ENCODE measurements at places on chromosomes 1 and 21. TPM values are rescaled to one million over a fixed set of nuclear protein-coding genes. Genes with fewer than 3 reads are reported as not detected.

Gene DUSP10
- total RNA-seq, result 18.8 TPM

Gene H3-3A
- total RNA-seq, result 486 TPM

DNA sequence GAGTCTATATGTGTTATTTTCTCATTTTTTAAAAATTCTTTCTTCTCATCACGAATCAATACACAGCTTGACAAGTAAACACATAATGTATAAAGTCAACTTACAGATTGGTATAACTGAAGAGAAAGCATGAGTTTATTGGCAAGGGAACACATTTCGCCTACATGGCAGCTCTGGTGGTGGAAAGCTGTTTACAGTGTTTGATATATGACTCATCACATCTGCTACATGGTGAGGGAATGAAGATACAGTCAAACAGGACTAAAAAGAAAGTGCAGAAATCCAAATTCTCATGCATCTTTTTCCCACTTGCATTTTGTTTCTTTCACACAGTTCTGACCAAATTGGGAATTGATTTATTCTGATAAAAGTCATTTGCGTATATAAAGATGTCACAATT, 122.2 kb upstream of the ADGRL4 start:
- no peak for DNase-seq

Gene MIS18A
- 19.7 TPM for total RNA-seq

Measured in activated CD4-positive, alpha-beta memory T cell treated with anti-CD3 and anti-CD28 coated beads, Interleukin-2, amount 10 ng/mL, durations not matched to agents 7 days and 5 days (primary cell).